ENCODE measurements at places on chromosomes 3 and 15. TPM values are rescaled to one million over a fixed set of nuclear protein-coding genes. Genes with fewer than 3 reads are reported as not detected.
A peak's percentile ranks its signal among the peaks of the same experiment; 100 is the strongest.

DNA sequence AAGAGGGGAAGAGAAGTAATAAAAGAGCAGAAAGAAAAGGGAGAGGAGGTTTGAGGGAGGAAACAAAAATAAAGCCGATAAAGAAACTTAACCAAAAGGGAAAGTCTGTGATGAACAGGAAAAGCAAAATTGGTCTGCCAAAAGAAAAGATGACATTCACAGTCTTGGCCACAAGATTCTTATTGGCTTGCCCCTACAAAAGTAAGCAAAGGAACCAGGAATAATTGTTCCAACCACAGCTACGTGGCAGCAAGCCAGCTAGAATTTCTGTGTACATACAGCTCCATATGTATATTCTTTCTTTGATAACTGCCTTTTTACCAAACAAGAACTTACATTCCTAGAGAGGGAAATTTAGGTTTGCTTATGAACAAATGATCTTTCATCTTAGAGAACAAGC lies 79.6 kb downstream of the MLH1 start:
- no peak overlapping the region for H3K4me3 ChIP-seq
- H3K27me3 ChIP-seq, result no peaks in the 10 kb centered on the region
- no peaks in the 10 kb centered on the region for H3K36me3 ChIP-seq
- H3K4me1 ChIP-seq, result no peaks in the 10 kb centered on the region
- no peak overlapping the region for H3K27ac ChIP-seq
- peak; percentile 69 for DNase-seq

DNA sequence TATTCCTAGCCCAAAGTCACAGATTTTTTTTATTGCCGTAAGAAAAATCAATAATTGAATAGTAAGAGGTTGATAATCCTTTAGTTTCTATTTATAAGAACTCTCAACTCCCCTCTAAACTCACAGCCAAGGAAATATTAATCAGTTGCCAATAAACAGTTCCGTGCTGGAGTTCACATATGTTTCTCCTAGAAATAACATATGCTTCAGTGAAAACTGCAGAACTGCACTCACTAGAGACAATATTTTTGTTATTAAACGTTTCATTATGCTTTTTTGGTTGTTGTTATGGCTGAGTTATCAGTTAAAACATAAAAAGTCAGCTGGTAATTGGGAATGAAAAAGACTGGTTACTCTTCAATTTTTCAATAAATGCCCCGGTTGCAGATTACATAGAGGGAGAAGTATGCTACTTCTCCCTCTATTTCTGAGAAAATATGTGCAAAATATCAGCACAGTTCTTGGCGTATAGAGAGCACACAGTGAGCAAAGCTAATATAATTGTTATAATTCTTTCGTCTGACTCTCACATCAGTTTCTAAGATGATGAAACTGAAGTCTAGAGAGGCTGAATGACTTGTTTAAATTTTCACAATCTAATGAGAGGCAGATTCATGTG lies 781.2 kb upstream of the GRM7 start:
- DNase-seq, result no peak
- no peaks in the 10 kb centered on the region for H3K27me3 ChIP-seq
- H3K4me3 ChIP-seq, result no peak overlapping the region
- no peaks in the 10 kb centered on the region for H3K4me1 ChIP-seq
- no peaks in the 10 kb centered on the region for H3K36me3 ChIP-seq

DNA sequence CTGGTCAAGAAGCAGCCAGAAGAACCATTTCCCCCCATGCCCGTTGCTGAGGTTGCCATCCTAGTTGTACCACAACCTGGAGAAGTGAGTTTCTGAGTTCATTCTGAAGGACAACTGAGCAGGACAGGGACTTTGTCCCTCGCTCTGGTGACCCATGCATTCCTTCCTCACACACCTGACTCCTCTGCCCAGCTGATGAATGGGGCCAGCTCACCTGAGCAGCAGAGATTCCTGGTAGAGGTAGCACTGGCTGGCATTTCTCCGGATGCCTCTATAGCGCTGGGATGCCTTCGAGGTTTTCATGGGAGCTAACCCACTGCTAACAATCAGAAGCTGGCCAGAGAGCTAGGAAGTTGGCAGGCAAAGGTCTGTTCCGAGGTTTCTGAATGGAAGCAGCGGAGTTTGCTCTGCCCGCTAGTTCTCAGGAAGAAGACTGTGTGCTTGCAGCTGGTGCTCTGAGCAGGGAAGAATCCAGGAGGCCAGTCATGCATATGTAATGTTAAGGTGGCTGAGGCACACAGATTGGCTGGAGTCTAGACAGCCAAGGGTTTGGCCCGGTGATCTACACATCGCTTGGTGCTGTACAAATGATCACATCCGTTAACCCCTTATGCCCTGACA lies at the start of gene TMC3:
TMC3 (minus strand) TSS at position 439 of the 621 bp plus-strand sequence; CDS start at position 303, 136 bp downstream.
- no peaks in the 10 kb centered on the region for H3K27me3 ChIP-seq
- H3K4me1 ChIP-seq, result no peaks in the 10 kb centered on the region
- DNase-seq, result no peak
- H3K36me3 ChIP-seq, result no peaks in the 10 kb centered on the region

GRCh38 chr3:2071531-2071930 lies 27.1 kb upstream of the CNTN4 start:
- no peak for DNase-seq
- H3K4me1 ChIP-seq, result no peaks in the 10 kb centered on the region
- H3K36me3 ChIP-seq, result no peaks in the 10 kb centered on the region
- no peaks in the 10 kb centered on the region for H3K27me3 ChIP-seq
- no peak overlapping the region for H3K27ac ChIP-seq
- no peak overlapping the region for H3K4me3 ChIP-seq

Gene WDR93
- total RNA-seq, result 1.0 TPM

- no peaks in the 10 kb centered on the region for H3K36me3 ChIP-seq
- H3K4me3 ChIP-seq, result no peak overlapping the region
- H3K27me3 ChIP-seq, result no peaks in the 10 kb centered on the region
- no peak for DNase-seq
- no peak overlapping the region for H3K27ac ChIP-seq
Measured at GRCh38 chr3:172705170-172705569, 5.7 kb downstream of the NCEH1 start.

Gene ANKRD63
- total RNA-seq, result not detected

DNA sequence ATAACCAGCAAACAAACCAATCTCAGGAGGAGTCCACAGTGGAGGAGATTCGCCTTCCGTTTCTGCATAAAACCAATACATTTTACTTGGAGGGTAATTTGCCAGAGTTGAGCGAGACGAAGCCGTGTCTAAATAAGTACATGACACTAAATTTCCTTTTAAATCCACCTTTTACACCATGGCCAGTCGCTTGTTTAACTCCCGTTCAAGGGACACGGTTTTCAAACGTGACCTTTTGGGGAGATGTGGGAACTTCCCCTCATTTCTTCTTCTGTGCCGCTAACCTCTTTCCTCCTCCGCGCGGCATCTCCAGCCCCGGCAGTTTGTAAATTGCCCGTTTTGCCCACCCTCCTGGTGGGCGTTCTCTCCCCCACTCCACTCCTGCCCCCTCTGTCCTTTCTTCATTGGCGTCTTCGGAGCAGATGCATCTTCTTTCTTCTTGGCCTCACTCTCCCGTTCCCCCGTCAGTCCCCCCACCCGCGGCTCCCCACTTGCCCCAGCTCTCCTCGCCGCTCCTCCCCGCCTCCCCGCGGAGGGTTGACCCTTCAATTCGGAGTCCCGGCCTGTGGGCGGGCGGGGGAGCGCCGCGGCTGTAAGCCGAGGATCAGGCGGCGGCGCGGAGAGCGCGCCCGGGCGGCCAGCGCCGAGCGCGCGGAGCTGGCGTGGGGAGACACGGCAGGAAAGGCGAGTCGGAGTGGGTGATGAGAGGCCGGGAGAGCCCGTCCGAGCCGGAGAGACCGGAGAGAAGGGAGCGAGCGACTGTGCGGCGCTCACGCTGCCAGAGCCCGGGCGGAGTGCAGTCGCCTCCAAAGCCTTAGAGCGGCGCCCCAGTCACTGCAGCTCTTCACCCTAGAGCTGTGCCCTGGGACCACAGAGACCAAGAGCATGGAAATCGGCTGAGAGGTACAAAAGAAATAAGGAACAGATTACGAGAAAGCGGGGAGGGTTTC lies at the start of gene NLGN1:
NLGN1 (plus strand) TSS at position 584 of the 950 bp plus-strand sequence.
- DNase-seq, result peak; percentile 33
- peak within 1 kb of the TSS; percentile 79 for H3K4me3 ChIP-seq
- peak within 1 kb of the TSS; percentile 68 for H3K27ac ChIP-seq

- peaks cover 6% of the 10 kb centered on the region for H3K4me1 ChIP-seq
- H3K4me3 ChIP-seq, result no peak overlapping the region
- no peak for DNase-seq
- H3K27me3 ChIP-seq, result no peaks in the 10 kb centered on the region
Measured at GRCh38 chr3:38140326-38141172, 2.1 kb downstream of the MYD88 start.

Gene SERINC4
- 0.16 TPM for total RNA-seq

DNA sequence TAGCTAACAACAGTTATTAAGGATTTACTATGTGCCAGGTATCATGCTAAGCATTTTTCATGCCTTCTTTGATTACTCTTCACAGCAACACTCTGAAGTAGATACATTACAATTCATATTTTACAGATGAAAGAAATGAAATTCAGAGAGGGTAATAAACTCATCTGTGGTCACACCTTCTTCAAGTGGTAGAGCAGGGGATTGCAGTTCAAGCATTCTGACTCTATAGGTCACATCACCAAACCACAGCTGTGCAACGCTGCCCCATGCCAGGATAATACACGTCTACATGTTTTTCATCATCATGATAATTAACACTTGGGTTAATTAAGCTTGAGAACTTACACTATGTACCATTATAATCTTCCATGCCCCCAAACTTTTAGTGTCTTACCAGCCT lies 98.5 kb downstream of the LRRC3B start:
- no peaks in the 10 kb centered on the region for H3K27me3 ChIP-seq
- no peak overlapping the region for H3K4me3 ChIP-seq
- no peak for DNase-seq
- no peaks in the 10 kb centered on the region for H3K4me1 ChIP-seq
- no peaks in the 10 kb centered on the region for H3K36me3 ChIP-seq

DNA sequence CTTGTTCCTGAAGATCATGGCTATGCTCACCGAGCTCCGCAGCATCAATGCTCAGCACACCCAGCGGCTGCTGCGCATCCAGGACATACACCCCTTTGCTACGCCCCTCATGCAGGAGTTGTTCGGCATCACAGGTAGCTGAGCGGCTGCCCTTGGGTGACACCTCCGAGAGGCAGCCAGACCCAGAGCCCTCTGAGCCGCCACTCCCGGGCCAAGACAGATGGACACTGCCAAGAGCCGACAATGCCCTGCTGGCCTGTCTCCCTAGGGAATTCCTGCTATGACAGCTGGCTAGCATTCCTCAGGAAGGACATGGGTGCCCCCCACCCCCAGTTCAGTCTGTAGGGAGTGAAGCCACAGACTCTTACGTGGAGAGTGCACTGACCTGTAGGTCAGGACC lies 35.2 kb downstream of the NR1I2 start:
- H3K27ac ChIP-seq, result no peak overlapping the region
- no peak overlapping the region for H3K4me3 ChIP-seq
- H3K4me1 ChIP-seq, result no peaks in the 10 kb centered on the region
- no peak for DNase-seq
- H3K36me3 ChIP-seq, result no peaks in the 10 kb centered on the region

- H3K36me3 ChIP-seq, result no peaks in the 10 kb centered on the region
- peak overlapping the region; percentile 99 for H3K27ac ChIP-seq
- DNase-seq, result no peak
- no peaks in the 10 kb centered on the region for H3K4me1 ChIP-seq
- H3K4me3 ChIP-seq, result peak overlapping the region; percentile 88
Measured at GRCh38 chr3:122679882-122680474, 661 bp upstream of the PARP14 start.

Gene ISG20
- total RNA-seq, result 7.4 TPM

DNA sequence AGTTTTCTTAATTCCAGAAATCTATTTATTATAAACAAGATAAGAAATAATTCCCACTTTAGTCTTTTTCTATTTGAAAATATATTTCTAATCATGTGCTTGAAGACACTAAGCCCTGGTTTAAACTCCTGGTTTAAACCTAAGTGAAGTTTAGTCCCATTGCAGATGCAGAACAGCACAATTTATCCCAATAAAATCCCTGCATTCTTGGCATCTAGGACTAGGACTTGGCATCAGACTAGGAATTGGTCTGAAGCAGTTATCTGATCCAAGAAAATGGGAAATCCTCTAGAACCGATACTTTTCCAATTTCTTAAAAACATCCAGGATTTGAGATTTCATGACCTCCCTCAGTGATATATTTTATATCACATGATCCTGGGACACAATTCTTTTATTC lies 168.8 kb upstream of the VEPH1 start:
- H3K36me3 ChIP-seq, result no peaks in the 10 kb centered on the region
- no peaks in the 10 kb centered on the region for H3K4me1 ChIP-seq
- H3K4me3 ChIP-seq, result no peak overlapping the region
- H3K27me3 ChIP-seq, result no peaks in the 10 kb centered on the region

Gene ZNF662
- total RNA-seq, result 17.4 TPM

Gene PEX5L
- total RNA-seq, result 1.6 TPM

- H3K4me1 ChIP-seq, result no peaks in the 10 kb centered on the region
- no peaks in the 10 kb centered on the region for H3K36me3 ChIP-seq
Measured at GRCh38 chr3:52022323-52023100, 26.8 kb upstream of the RPL29 start.

- H3K36me3 ChIP-seq, result no peaks in the 10 kb centered on the region
- no peak for DNase-seq
- no peak overlapping the region for H3K27ac ChIP-seq
- H3K4me3 ChIP-seq, result no peak overlapping the region
Measured at GRCh38 chr3:127611251-127611650, 13.0 kb downstream of the MCM2 start.

Gene SLC28A2
- not detected for total RNA-seq

Gene CGNL1
- 24.9 TPM for total RNA-seq

GRCh38 chr15:43792761-43793476 lies 799 bp downstream of the SERF2 start:
- peaks cover 9% of the 10 kb centered on the region for H3K4me1 ChIP-seq
- H3K27ac ChIP-seq, result peak overlapping the region; percentile 99
- H3K27me3 ChIP-seq, result no peaks in the 10 kb centered on the region
- no peak for DNase-seq
- H3K36me3 ChIP-seq, result no peaks in the 10 kb centered on the region

GRCh38 chr3:128456776-128457715 lies 9.6 kb downstream of the DNAJB8 start:
- H3K36me3 ChIP-seq, result no peaks in the 10 kb centered on the region
- H3K27me3 ChIP-seq, result no peaks in the 10 kb centered on the region
- no peak for DNase-seq
- no peak overlapping the region for H3K4me3 ChIP-seq

Gene ISL2
- total RNA-seq, result not detected

Gene CLDN16
- not detected for total RNA-seq

Gene ZNF717
- 15.0 TPM for total RNA-seq

DNA sequence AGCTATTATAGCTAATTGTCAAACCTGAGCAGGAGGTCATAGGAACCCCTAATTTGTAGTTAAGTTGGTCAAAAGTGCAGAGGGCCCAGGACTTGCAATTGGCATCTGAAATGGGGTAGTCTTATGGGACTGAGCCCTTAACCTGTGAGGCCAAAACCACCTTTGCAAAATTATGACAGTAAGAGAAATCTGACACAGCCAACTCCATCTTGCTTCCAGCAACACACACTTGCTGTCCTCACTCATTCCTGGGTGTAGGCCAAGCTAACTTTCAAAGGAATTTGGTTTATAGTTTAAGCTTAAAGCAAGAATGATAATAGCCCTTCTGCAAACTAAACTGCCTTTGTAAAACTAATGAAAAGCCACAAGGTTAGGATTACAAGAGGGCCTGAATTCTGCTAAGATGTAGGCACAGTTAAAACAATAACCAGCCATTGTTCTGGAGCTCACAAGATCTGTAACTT lies 57.6 kb upstream of the FRMD4B start:
- no peaks in the 10 kb centered on the region for H3K36me3 ChIP-seq
- no peaks in the 10 kb centered on the region for H3K27me3 ChIP-seq
- H3K4me1 ChIP-seq, result no peaks in the 10 kb centered on the region
- H3K4me3 ChIP-seq, result no peak overlapping the region
- no peak overlapping the region for H3K27ac ChIP-seq
- no peak for DNase-seq
